ENCODE measurements at places on chromosomes 12 and 14.

GRCh38 chr12:25972783-25973182 is 14.3 kb downstream of the RASSF8 start:
- no peak for DNase-seq

DNA sequence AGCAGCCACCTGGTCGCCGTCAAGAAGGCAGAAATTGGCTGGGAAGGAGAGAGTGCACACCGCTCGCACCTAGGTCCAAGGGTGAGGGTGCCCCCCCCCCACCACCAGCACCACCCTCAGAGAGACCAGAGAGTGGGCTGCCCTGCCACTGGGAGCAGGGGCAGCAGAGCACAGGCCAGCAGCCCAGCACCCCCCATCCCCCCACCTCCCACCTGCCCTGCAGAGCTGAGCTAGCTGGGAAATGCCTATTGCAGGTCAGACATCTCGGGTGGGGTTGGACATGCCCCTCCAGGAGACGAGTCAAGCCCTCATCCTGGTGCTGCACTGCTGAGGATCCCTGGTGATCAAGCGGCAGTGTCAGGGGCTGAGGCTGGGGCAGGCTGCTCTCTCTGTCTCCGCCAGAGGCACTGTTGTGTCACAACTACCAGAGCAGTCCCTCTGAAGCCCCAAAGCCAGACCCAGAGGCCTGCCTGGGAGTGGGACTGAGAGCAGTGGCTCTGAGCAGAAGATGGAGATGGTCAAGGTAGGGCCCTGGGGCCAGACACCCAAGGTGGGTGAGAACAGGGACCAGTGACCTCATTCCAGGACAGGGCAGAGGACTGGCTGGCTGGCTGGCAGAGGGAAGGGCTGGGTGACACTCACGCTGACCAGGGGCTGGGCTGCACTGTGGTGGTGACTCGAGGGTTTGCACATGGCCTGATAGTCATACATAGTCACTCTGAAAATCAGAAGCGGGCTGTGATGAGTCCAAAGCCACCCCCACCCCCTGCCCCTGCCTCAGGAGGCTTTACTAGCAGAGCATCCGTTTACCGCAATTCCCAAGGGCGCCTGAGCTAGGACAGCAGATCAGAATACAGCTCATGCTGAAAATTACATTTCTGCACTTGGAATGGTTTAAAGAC is 19.7 kb upstream of the LRTM2 start:
- DNase-seq, result no peak

- peak; percentile 20 for DNase-seq
These were observed 55.9 kb downstream of the CCDC92 start for GRCh38 chr12:123916729-123917128.

DNA sequence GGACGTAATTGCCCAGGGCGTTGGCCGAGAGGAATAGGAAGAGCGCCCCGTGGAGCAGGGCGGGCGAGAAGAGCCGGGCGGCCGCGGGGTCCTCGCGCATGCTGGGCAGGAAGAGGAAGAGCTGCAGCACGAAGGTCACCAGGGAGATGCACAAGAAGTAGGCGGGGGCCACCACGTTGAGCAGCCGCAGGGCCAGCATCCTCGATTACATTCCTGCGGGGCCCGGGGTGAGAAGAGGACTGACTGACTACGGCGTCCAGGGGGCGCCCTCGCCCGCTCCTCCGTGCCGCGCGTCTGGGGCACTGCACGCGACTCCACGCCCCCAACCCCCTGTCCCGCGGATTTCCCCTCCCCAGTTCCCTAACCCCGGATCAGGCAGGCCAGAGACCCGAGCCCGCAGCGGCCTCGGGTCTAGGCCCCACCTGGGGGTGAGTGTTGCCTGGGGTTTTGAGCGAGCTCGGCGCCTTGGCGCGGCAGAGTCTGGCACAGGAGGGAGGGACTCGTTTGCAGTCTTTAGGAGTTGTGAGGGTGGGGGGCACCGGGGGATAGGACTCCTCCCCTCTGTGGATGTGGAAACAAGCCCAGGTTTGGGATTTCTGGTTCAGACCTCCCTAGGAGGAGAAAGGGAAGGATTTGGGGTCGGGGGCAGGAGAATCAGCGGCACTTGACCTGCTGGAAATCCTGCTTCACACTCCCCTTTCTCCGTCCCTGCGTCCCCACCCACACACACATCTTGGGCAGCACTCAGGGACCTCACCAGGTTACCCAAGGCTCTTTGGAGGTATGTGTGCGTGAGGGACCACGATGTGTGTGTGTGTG is 1.8 kb downstream of the ZDHHC22 start:
- DNase-seq, result peak; percentile 15

DNA sequence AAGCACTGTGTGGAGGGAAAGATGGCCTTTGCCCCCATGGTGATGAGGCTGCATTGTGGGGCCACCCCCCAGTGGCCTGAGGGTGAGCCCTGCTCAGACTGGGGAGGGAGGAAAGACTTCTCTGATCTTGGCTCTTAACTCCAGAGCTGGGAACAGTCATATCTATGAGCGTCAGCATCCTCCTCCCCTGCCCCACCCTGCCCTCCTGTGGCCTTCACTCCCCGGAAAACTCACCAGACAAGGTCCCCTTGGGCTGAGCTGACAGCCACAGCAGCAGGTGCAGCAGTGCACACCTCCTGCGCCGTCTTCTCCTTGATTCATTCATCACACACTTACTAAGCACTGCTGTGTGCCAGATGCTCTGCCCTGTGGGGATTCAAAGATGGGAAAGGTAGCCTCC is 98.8 kb downstream of the B4GALNT3 start:
- no peak for DNase-seq

DNA sequence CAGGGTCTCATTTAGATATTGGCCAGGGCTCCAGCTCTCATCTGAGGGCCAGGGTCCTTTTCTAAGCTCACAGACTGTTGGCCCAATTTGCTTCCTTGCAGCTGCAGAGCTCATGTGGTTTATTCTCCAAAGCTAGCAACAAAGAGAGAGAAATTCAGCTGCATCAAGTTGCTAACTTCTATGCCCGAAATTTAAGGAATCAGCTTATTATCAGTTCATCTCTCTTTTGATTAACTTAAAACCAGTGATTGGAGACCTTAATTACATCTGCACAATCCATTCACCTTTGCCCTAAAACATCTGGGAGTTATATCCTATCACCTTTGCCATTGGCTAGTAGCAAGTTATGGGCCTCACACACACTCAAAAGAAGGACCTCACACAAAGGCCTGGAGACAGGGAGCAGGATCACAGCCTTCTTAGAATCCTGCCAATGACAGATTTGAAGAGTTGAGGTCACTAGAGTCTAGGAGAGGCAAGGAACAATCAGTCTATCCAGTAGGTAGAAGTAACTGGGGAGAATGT is 258.8 kb upstream of the GARIN6 start:
- no peak for DNase-seq

GRCh38 chr12:25959071-25959961 is 834 bp downstream of the RASSF8 start:
- DNase-seq, result no peak

GRCh38 chr12:41076114-41076513 is 112.0 kb upstream of the PDZRN4 start:
- no peak for DNase-seq

- DNase-seq, result no peak
These were observed 287.6 kb upstream of the E2F7 start for GRCh38 chr12:77352946-77353345.

- DNase-seq, result no peak
These were observed 45.3 kb upstream of the OXA1L start for GRCh38 chr14:22721213-22721612.

GRCh38 chr12:42846782-42847181 is 257.2 kb upstream of the PRICKLE1 start:
- no peak for DNase-seq

GRCh38 chr12:111006621-111007020 is 86.2 kb upstream of the MYL2 start:
- DNase-seq, result no peak

GRCh38 chr14:22713631-22713950 is 52.9 kb upstream of the OXA1L start:
- no peak for DNase-seq

- no peak for DNase-seq
These were observed 51.3 kb downstream of the JAG2 start for GRCh38 chr14:105117257-105117646.

GRCh38 chr14:104872469-104873341 is 7.6 kb downstream of the CEP170B start:
- no peak for DNase-seq

- DNase-seq, result no peak
These were observed 802 bp upstream of the TMPRSS12 start for GRCh38 chr12:50841716-50842531.

DNA sequence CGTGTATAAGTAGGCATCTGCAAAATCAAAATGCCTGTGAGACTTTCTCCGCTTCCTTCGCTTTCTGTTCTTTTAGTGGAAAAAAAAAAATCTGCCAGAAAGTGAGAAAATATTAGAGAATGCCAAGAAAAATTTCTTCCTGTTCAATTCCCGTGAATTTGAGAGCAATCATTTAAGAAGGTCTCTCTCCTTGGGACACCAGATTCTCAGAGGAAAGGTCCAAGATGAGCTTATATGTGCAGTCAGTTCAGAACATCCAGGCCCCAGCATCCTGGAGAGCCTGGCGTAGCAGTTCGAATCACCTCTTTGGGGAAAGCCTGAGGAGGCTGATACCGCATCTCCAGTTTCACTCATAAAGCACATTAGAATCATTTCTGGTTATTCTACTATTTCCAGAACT is 912.8 kb downstream of the GALC start:
- no peak for DNase-seq

DNA sequence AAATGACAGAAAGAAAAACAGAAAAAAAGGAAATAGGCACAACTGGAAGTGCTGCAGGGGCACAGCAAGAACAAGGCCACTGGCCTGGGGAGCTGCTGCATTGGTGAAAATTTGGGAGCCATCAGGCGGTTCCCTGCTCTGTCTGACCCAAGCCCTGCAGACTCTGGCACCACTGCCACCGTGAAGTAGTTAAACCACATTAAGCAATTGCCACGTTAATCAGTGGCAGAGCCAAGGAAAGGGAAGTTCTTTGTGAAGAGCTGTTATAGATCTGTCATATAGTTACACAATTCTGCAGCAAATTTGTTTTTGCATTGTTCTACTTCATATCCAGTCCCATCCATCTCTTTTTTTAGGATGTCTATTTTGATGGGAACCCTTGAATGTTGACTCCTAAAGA is 915.3 kb downstream of the FSCB start:
- no peak for DNase-seq

All from CD4-positive, alpha-beta T cell treated with Interleukin-17A for 1 hour (primary cell).